ENCODE measurements at places on chromosomes 2 and 18.

GRCh38 chr2:101337877-101338276 lies 29.4 kb upstream of the RNF149 start:
- no peak for DNase-seq

- no peak for DNase-seq
These were observed 33.9 kb downstream of the ATL2 start for GRCh38 chr2:38343212-38343611.

- no peak for DNase-seq
These were observed 559.5 kb downstream of the CNTNAP5 start for GRCh38 chr2:124584615-124585014.

GRCh38 chr18:9217743-9218451 lies 81.3 kb downstream of the ANKRD12 start:
- DNase-seq: no peak

Data from T47D (cell line).